NCI-H2081 treated with DMSO at 0.1 percent for 48 hours (cell line): ENCODE measurements at places on chromosomes 12 and 14.

- DNase-seq: no peak
Measured at GRCh38 chr14:67961676-67962075, 142.1 kb downstream of the RAD51B start.

DNA sequence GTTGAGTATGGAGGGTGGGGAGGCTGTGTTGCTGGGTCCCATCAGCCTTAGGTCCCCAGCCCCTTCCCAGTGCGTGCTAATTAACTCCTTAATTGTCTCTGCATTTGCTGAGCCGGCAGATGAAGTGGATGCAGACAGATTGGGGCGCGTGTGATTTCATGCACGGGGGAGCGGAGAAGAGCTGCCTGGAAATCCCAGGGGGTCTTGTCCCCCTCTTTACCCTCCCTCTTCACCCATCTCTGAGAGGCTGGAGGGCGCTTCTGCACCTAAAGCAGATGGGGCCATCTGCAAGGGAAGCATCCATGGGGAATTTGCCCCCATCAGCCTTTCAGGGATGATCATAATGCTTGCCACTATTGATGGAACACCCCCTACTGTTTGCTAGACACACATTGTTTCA, 4.4 kb upstream of the ASIC1 start:
- no peak for DNase-seq

DNA sequence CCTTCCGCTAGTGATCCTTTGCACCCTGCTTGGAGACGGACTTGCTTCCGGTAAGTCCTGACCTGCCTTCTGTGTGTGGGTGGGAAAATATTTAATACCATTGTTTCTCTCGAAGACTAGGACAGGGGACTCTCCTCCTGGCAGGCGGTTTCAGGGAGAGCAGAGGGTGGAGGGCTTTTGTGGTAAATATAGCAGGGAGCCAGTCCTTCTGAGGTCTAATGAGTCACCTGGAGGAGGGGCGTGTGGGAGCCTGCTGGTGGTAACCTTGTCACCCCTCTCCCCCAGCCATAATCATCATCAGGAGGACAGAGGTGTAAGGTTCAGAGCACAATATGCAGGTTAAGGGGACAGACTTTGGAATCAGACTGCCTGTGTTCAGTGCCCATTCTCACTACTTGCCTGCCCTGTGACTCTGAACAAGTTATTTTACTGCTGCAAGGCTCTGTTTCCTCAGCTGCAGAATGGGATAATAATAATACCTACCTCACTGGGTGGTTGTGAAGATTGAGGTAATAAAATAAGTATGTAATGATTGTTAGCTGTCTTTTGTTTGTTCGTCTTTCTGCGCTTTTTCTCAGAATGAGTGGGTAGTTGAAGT, 47.4 kb downstream of the SUSD6 start:
- no peak for DNase-seq

- no peak for DNase-seq
Measured at GRCh38 chr14:20971705-20972021, 16.4 kb downstream of the RNASE2 start.

DNA sequence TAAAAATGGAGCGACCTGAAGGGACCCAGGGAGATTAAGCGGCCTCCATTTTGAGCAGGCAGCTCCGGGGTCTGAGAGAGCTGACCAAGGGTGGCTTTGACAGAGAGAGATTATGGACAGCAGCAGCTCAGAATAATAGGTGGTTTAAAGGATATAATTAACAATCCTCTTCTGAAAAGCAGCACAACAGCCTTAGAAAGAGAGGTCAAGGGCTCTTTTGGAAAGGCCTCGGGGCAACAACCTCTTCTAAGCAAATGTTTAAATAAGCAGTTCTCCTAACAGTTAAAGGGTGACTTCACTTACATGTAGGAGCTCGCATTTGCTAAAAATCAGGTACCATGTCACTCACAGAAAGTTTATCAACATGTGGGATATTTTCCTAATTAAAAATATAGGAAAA, 87.2 kb upstream of the FRMD6 start:
- DNase-seq: no peak

- DNase-seq: no peak
Measured at GRCh38 chr14:93317875-93318807, 14.7 kb downstream of the BTBD7 start.

DNA sequence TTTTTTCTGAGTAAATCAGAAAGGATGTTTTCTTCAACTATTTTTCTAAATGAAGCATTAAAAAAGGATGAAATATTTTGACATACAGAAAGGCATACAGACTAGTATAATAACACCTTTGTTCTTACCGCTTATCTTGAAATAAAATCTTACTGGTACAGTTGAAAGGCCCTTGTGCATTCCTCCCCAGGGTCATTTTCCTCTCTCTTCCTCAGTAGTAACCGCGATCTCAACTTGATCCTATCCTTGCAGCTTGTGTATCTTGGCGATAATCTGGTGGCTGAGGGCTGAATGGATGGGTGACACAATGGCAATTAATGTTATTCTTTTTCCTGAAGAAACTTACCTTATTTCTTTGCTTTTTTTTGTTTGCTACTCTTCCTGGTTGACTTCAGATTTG, 18.5 kb downstream of the GAS2L3 start:
- DNase-seq: no peak

- no peak for DNase-seq
Measured at GRCh38 chr12:57190037-57190436, 26.6 kb upstream of the NXPH4 start.

- DNase-seq: no peak
Measured at GRCh38 chr12:16074894-16075293, 163.8 kb downstream of the DERA start.

DNA sequence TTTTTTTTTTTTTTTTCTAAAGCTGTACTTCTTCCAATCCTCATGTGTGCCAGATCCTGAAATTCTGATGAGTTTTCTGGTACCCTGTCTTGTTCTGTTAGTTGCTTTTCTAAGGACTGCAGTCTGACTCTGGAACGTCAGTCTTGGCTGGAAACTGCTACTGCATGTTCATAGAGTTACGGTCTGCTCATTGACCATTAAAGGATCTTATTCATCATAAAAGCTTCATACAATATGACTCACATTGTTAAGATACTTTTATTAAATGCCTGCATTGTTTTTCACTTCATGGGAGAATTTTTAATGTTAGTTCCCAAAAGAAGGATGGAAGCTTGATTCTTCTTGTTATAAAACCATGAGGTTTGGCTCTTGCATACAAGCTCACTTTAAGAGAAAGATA, 233.6 kb downstream of the SYT10 start:
- no peak for DNase-seq

GRCh38 chr12:56581418-56582145, 48.5 kb downstream of the BAZ2A start:
- DNase-seq: no peak

DNA sequence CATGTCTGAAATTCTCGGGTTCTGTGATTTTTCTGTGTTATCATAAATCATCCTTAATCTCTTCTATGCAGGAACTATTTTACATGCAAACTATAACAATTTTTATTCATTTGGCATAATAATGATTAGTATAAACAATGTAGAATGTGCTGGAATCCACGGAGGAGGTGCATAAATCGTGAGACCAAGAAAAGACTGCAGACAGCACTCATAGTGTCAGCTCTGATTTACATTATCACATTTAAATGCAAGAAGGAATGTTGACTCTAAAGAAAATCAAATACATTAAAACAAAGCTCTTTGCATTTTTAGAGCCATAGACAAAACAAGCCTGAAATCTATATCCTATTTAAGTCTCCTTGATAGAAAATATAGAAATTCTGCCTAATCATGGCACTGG, 501.7 kb upstream of the STXBP6 start:
- DNase-seq: no peak

DNA sequence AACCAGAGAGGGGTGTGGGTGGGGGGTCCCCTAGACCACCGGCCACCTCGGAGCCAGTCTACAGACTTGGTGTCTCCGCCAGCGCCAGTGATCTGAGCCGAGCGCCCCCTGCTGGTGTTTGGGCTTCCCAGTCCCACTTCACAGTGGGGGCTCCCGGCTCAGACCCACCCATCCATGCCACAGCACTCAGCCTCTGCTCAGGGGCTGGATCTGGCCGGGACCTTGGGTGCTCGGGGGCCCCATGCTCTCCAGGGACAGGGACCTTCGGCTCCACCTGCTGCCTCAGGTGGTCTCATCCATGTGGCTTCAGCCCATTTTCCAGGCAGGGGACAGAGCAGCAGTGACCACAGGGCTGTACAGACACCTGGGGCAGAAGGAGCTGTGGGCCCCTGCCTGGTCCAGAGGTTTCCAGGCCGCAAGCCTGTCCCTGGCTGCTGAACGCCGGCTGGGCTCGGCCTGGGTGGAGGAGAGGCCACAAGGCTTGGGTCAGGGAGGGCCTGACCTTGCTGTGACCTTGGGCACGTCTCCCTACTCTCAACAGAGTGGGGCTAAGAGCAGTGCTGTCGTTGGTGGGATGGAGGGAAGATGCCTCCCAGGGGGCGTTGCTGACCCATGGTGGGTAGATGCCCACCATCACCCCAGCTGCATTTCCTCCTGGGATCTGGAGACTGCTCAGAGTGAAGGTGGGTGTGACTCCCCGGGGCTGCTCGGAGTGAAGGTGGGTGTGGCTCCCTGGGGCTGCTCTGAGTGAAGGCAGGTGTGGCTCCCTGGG, 86.3 kb downstream of the KIF26A start:
- DNase-seq: no peak

DNA sequence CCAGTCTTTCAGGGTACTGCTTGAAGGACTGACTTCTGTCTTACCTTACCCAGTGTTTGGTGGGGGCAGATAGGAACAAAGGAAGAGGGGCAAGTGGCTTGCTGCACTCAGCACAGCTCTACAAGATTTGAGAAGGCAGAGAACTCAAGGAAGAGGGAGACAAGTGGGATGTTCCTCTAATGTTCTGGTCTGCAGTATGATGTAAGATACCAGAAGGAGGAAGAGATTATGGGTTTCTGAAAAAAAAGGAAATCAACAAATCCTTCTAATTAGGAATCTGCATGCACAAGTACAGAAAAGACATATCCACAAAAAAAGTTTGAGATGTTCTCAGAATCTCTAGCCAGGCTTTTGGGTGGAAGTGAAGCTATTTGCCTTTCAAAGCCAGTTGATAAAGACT, 37.1 kb downstream of the USP15 start:
- no peak for DNase-seq

DNA sequence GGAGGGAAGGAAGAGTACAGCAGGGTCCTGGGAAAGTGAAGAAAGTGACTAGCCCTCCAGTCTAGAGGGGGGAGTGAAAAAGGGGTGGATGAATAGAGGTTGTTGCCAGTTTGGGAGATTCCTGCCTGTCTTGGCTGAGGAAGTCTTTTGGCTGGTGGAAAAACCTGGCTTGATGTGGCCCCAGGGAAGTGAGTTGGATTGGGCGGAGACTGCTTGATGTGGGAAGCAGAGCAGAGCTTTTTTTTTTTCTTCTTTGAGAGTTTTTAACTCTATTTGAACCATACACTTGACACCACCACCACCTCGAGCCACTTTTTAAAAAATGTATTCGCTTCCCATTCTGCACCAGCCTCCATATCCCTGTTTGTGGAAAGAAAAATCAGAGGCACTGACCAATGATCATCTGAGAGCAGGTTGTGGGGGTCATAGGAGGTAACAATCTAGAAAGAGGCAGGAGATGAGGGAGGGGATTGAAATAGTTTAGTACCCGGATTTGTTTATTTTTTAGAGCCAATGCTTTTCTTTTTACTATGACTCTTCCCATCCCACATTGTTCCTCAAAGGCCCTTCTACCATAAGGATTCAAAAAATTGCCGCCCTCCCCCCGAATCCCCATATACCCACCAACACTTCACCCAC, 690 bp upstream of the DTX3 start:
- DNase-seq: no peak

- no peak for DNase-seq
Measured at GRCh38 chr12:54680374-54680773, 32.2 kb upstream of the DCD start.

GRCh38 chr14:31059152-31059924, 33.2 kb upstream of the STRN3 start:
- no peak for DNase-seq

DNA sequence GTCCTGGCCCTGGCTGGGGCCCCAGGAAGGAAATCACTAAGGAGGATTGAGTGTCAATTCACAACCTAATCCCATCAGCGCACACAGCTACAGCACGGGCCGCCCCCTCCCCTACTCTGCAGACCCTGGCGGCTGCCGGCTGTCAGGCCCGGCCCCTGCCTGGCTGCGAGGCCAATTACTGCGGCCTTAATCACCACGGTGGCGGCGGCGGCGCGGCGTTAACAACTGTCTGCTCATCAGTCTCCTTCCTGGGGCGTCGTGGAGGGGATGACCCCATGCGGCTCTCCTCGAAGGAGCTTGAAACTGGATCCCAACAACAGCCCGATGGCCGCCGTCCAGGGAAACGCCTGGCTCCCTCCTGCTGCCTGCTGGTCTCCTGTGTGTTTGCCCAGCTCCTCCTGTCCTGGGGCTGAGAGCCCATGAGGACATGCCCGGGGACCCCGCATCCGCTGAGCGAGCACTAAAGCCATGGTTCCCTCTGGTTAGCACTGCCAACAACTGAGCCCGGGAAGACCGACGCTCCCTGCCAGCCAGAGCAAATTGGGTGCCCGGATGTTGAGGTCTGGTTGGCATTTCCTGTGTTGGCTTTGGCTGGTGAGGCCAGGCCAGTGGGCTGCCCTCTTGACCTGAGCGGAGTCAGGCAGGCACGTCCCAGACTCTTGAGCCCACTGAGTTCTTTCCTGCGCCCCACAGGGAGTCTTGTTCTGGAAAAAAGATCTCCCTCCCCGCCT, 21.8 kb upstream of the EIF2B2 start:
- DNase-seq: no peak

GRCh38 chr12:31224768-31225448, 101.0 kb downstream of the SINHCAF start:
- DNase-seq: no peak

- no peak for DNase-seq
Measured at GRCh38 chr12:40382217-40382616, 157.4 kb downstream of the LRRK2 start.

GRCh38 chr12:70271025-70271424, 27.8 kb downstream of the CNOT2 start:
- no peak for DNase-seq

- no peak for DNase-seq
Measured at GRCh38 chr12:125091401-125091800, 26.2 kb downstream of the AACS start.

GRCh38 chr14:96905065-96905464, 107.9 kb downstream of the VRK1 start:
- DNase-seq: no peak

DNA sequence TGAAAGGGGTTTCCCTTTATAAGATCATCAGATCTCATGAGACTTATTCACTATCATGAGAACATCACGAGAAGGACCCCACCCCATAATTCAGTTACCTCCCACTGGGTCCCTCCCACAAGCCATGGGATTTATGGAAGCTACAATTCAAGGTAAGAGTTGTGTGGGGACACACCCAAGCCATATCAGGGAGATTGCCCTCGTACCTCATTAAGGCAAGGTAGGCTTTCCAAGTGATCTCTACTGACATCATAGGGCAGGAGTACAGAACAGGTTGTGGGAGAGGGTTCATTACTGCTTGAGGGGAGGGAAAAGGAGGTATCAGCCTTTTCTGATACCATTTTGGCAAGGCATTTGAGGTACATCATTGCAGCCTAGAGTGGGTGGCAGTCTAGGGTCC, 524.6 kb downstream of the PRKD1 start:
- no peak for DNase-seq

- DNase-seq: no peak
Measured at GRCh38 chr14:51294951-51295525, 55.0 kb downstream of the TMX1 start.

- DNase-seq: no peak
Measured at GRCh38 chr12:80314741-80315140, 129.3 kb upstream of the PTPRQ start.

- no peak for DNase-seq
Measured at GRCh38 chr14:32576977-32577376, 247.9 kb downstream of the AKAP6 start.

- peak; percentile 76 for DNase-seq
Measured at GRCh38 chr14:51209457-51209856, 30.6 kb upstream of the TMX1 start.
